ENCODE measurements at places on chromosomes 7 and 10. TPM values are rescaled to one million over a fixed set of nuclear protein-coding genes. Genes with fewer than 3 reads are reported as not detected.

The TMED4 gene
- total RNA-seq, result 74.8 TPM

The FKBP6 gene
- not detected for total RNA-seq

The EIF4EBP2 gene
- total RNA-seq, result 27.1 TPM

The H2BK1 gene
- not detected for total RNA-seq

The LRGUK gene
- 0.07 TPM for total RNA-seq

The PYROXD2 gene
- total RNA-seq, result 4.7 TPM

The ATAD1 gene
- 39.4 TPM for total RNA-seq

The PCGF6 gene
- total RNA-seq, result 13.4 TPM
